ENCODE measurements at places on chromosomes 12 and 14. TPM values are rescaled to one million over a fixed set of nuclear protein-coding genes. Genes with fewer than 3 reads are reported as not detected.

The PLEKHD1 gene
- total RNA-seq, result 0.11 TPM

The NTS gene
- not detected for total RNA-seq

- H3K36me3 ChIP-seq, result no peaks in the 10 kb centered on the region
- no peak for DNase-seq
- peaks cover 5% of the 10 kb centered on the region for H3K27me3 ChIP-seq
- H3K27ac ChIP-seq, result no peak overlapping the region
- H3K4me1 ChIP-seq, result peaks cover 8% of the 10 kb centered on the region
Measured at GRCh38 chr12:29026419-29026818, 122.7 kb upstream of the FAR2 start.

GRCh38 chr14:72771561-72771960 lies 122.3 kb downstream of the DPF3 start:
- DNase-seq, result no peak
- peaks cover 7% of the 10 kb centered on the region for H3K27me3 ChIP-seq
- peaks cover 26% of the 10 kb centered on the region for H3K36me3 ChIP-seq
- H3K27ac ChIP-seq, result no peak overlapping the region
- H3K4me1 ChIP-seq, result peaks cover 3% of the 10 kb centered on the region
- no peak overlapping the region for H3K4me3 ChIP-seq

DNA sequence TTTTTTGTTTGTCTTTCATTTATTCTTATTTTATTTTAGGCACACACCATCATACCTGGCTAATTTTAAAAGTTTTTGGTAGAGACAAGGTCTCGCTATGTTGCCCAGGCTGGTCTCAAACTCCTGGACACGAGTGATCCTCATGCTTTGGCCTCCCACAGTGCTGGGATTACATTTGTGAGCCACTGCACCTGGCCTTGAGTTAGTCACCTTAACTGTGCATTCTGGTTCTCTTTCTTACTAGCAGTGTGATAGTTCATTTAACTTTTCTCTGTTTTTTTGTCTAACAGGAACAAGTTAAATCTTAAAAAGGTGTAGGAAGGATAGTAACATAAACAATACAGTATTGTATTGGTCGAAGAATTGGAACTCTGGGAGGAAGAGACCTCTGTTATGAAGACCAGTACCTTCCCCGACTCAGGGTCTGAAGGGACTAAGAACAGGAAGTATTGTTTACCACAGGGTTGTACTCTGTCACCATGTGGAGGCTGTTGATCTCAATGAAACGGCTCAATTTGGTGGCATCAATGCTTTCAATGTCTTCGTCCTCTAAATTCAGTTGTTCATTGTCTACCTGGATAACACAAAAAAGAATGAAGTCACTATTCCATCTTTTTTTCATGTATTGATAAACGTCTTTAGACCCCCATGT lies 17.7 kb downstream of the ERP27 start:
- H3K4me1 ChIP-seq, result peaks cover 22% of the 10 kb centered on the region
- H3K36me3 ChIP-seq, result peaks cover 68% of the 10 kb centered on the region
- DNase-seq, result no peak
- H3K27ac ChIP-seq, result peak overlapping the region; percentile 39

DNA sequence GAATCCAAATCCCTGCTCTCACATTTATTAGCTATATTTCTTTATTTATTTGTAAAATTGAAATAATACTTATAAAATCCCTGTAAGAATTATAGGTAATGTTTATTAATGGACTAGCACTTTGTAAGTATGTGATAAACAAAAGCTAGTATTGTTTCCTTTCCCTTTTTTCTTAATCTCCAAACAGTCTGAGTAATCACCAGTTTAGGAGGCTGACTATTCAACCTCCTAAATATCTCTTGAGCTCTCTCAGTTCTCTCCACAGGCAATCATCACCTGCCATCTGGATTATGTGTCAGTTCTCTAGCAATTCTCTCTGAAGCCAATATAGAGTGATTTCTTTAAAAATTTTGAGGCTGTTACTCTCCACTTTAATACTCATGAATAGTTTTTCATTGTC lies 9.2 kb upstream of the LYZ start:
- H3K36me3 ChIP-seq, result no peaks in the 10 kb centered on the region
- H3K4me3 ChIP-seq, result no peak overlapping the region
- H3K27me3 ChIP-seq, result peaks cover 6% of the 10 kb centered on the region
- peaks cover 9% of the 10 kb centered on the region for H3K4me1 ChIP-seq
- H3K27ac ChIP-seq, result no peak overlapping the region
- DNase-seq, result no peak

- no peak for DNase-seq
- H3K4me1 ChIP-seq, result peaks cover 5% of the 10 kb centered on the region
- peaks cover 59% of the 10 kb centered on the region for H3K36me3 ChIP-seq
- H3K27me3 ChIP-seq, result no peaks in the 10 kb centered on the region
- H3K4me3 ChIP-seq, result no peak overlapping the region
Measured at GRCh38 chr12:3717283-3717898, 35.5 kb downstream of the CRACR2A start.

- H3K36me3 ChIP-seq, result no peaks in the 10 kb centered on the region
- no peaks in the 10 kb centered on the region for H3K27me3 ChIP-seq
- H3K4me1 ChIP-seq, result no peaks in the 10 kb centered on the region
- no peak overlapping the region for H3K4me3 ChIP-seq
Measured at GRCh38 chr12:88559772-88560171, 20.5 kb downstream of the KITLG start.

DNA sequence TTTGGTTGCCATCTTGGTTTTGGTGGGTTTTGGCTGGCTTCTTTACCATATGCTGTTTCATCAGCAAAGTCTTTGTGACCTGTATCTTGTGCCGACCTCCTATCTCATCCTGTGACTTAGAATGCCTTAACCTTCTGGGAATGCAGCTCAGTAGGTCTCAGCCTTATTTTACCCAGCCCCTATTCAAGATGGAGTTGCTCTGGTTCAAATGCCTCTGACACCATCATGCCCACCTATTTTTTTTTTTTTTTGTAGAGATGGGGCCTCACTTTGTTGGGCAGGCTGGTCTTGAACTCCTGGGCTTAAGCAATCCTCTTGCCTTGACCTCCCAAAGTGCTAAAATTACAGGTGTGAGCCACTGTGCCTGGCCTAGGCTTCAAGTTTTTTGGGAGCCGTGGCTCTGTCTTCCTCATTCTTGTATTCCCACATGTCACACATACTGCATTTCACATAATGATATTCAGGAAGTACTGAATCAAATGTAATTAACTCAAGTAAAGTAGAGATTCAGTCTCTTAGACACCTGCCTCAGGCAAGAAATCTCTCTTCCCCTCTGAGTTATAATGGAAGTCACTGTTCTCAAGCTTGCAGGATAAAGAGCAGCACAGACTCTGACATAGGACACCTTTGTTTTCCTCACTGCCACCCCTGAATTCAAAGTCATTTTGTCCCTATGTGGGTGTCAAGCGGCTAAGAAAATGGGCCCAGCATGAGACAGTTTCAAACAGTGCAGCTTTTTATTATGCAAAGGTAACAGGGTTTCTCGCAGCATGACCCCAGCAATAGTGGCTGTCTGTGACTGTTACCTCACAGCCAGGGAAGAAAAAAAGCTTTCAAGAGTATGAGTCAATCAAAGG lies 159.0 kb downstream of the PTPN11 start:
- no peak overlapping the region for H3K27ac ChIP-seq
- H3K4me3 ChIP-seq, result no peak overlapping the region
- no peaks in the 10 kb centered on the region for H3K36me3 ChIP-seq
- H3K4me1 ChIP-seq, result no peaks in the 10 kb centered on the region

DNA sequence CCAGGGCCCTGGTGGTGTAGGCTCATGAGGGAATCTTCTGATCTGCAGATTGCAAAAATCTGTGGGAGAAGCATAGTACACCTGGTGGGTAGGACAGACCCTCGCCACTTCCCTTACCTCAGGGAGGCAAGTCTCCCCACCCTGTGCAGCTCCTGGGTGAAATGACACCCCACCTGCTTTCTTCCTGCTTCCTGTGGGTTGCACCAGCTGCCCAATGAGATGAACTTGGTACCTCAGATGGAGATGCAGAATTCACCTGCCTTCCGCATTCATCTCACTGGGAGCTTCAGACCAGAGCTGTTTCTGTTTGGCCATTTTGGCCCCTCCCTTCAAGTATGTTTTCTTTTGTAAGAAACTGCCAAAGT lies 4.7 kb downstream of the CLEC2D start:
- H3K27ac ChIP-seq, result peak overlapping the region; percentile 99
- H3K4me1 ChIP-seq, result peaks cover 61% of the 10 kb centered on the region
- no peaks in the 10 kb centered on the region for H3K27me3 ChIP-seq
- no peak for DNase-seq

- H3K4me3 ChIP-seq, result no peak overlapping the region
- no peaks in the 10 kb centered on the region for H3K4me1 ChIP-seq
- H3K27me3 ChIP-seq, result peaks cover 15% of the 10 kb centered on the region
- H3K36me3 ChIP-seq, result no peaks in the 10 kb centered on the region
- H3K27ac ChIP-seq, result no peak overlapping the region
- no peak for DNase-seq
Measured at GRCh38 chr12:29051221-29051620, 97.9 kb upstream of the FAR2 start.

DNA sequence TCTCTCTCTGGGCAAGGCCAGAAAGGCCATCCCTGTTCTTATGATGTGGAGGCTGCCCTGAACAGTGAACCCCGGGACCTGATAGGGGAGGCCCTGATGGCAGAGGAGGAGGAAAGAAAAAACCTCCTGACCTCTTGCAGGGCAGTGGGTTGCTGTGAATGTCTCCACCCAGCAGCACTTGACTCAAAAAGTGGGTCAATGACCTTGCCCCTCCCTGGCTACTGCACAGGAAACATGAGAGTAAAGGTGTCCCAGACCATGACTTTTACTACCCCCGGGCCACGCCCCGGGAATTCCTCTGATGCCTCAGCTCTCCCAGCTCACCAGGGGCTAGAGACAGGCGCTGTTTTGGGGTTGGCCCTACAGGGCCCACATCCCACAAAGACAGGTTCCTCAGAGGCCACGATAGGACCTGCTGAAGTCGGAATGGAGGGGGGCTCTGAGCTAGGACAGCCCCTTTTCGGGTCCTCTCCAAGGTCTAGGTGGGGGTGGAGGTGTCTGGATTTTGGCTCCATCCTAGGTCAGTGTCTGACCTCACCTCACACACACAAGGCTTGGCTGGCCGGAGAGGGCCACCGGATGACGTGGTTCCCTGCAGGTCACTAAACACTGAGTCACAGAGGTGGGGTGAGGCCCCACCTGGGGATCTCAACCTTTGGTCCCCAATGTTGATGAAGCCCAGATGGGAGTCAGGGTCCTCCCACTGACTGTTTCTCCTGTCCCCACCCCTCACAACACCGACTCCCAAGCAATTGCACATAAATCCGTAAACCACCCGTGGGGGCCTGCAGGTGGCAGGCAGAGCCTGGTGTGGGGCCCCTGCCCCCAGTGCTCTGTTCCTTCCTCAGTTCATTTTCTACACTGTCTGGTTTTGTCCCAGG lies 1.6 kb downstream of the RHOF start:
- H3K4me3 ChIP-seq, result peak overlapping the region; percentile 89
- H3K27ac ChIP-seq, result peak overlapping the region; percentile 98
- H3K27me3 ChIP-seq, result no peaks in the 10 kb centered on the region
- H3K4me1 ChIP-seq, result peaks cover 44% of the 10 kb centered on the region
- H3K36me3 ChIP-seq, result peaks cover 21% of the 10 kb centered on the region
